Activated naive CD4-positive, alpha-beta T cell treated with anti-CD3 and anti-CD28 coated beads for 36 hours (primary cell): ENCODE measurements at places on chromosomes 6 and 20. TPM values are rescaled to one million over a fixed set of nuclear protein-coding genes. Genes with fewer than 3 reads are reported as not detected.

ACTL10 gene
- total RNA-seq: 0.96 TPM

DNA sequence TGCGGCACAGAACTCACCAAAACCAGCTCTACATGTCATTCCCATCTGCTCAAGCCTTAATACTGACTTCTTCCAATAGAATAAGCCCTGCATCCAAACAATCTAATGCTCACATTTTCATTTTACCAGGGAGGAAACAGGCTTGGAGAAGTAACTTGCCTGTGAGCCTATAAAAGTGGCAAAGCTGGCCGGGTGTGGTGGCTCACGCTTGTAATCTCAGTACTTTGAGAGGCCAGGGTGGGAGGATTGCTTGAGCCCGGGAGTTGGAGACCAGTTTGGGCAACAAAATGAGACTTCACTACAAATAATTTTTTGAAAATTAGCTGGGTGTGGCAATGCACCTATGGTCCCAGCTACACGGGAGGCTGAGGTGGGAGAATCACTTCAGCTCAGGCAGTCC lies 133.7 kb downstream of the LY86 start:
- no peak overlapping the region for H3K27ac ChIP-seq
- peaks cover 12% of the 10 kb centered on the region for H3K4me1 ChIP-seq
- H3K4me3 ChIP-seq: no peak overlapping the region
- no peak for DNase-seq
- no peaks in the 10 kb centered on the region for H3K36me3 ChIP-seq

- no peak for DNase-seq
- H3K36me3 ChIP-seq: no peaks in the 10 kb centered on the region
- H3K4me1 ChIP-seq: no peaks in the 10 kb centered on the region
- H3K4me3 ChIP-seq: no peak overlapping the region
- H3K27ac ChIP-seq: no peak overlapping the region
Measured at GRCh38 chr6:156587071-156587470, 190.1 kb upstream of the ARID1B start.

GSTA4 gene
- 21.6 TPM for total RNA-seq

GHRH gene
- not detected for total RNA-seq

GRCh38 chr6:110363748-110364147 lies 5.6 kb upstream of the METTL24 start:
- no peak overlapping the region for H3K4me3 ChIP-seq
- no peak for DNase-seq
- H3K36me3 ChIP-seq: no peaks in the 10 kb centered on the region

TSBP1 gene
- not detected for total RNA-seq

GSTA2 gene
- not detected for total RNA-seq

GRCh38 chr6:16377470-16377869 lies 139.1 kb downstream of the GMPR start:
- no peak overlapping the region for H3K4me3 ChIP-seq
- no peaks in the 10 kb centered on the region for H3K27me3 ChIP-seq
- H3K4me1 ChIP-seq: no peaks in the 10 kb centered on the region
- no peak for DNase-seq

DNA sequence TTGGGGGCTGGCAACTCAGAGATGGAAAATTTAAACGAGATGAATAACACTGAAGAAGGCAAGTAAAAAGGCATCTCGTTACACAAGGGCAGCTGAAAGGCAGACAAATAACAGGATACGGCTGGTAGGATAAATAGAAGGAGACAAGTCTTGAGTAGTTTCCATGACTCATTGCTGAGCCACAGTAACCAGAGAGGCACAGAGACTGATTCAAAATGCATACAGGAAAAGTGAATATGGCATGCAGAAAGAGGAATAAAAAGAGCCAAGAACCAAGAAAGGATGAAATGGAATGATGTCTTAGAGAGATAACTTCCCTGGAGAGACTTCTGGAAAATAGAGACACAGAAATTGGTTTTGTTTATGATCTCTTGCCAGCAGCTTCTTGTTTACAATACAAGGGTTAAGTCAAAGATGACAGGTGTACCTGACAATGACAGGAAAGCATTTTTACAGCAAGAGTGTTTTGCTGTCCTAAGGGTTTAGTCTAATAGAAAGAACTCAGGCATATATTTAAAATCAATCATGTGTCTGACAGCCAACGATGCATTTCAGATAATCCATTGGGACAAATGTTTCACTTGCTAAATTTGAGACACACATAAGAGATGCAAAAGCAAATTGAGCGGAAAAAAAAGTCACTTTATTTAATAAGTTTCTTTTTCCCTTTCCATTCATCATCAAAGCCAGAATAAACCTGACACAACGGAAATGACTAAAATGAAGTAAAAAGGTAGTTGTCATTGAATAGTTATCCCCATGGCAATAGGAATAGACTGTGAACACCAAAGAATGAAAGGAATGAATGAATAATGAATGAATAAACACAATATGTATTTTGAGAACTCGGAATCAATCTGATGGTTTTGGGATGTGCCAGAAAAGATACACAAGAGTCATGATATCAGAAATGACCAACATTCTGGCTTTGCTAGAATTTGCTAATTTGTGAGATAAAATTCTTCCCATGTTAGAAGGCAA lies 68.0 kb upstream of the KCNQ5 start:
- no peak overlapping the region for H3K4me3 ChIP-seq
- peak overlapping the region; percentile 22 for H3K27ac ChIP-seq
- H3K4me1 ChIP-seq: peaks cover 15% of the 10 kb centered on the region
- no peaks in the 10 kb centered on the region for H3K36me3 ChIP-seq
- no peaks in the 10 kb centered on the region for H3K27me3 ChIP-seq

C20orf144 gene
- 0.15 TPM for total RNA-seq

DNA sequence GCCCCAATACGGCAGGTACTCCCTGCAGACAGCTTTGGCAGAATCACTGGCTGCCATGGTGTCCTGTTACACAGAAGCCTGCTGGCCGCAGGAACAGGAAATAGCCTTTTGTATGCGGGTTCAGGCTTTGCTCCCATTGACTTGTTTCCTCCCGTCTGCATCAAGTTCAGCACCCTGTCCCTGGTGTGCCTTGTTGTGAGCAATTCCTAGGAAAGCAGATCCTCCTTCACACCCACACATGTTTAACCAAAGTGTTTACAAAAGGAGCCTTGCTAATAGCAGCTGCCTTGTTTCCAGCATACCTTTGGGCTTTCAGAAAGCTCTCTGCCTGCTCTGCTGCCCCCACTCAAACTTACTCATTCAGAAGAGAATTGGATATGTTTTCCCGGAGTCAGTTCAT lies 127.2 kb upstream of the SUPT3H start:
- H3K27ac ChIP-seq: no peak overlapping the region
- no peak for DNase-seq
- peaks cover 11% of the 10 kb centered on the region for H3K4me1 ChIP-seq
- peaks cover 12% of the 10 kb centered on the region for H3K36me3 ChIP-seq
- H3K27me3 ChIP-seq: no peaks in the 10 kb centered on the region

SLC22A2 gene
- not detected for total RNA-seq

GRCh38 chr20:51193066-51193772 lies 170.3 kb upstream of the KCNG1 start:
- DNase-seq: no peak
- H3K36me3 ChIP-seq: no peaks in the 10 kb centered on the region
- H3K27me3 ChIP-seq: peaks cover 2% of the 10 kb centered on the region
- no peak overlapping the region for H3K4me3 ChIP-seq

- no peak overlapping the region for H3K27ac ChIP-seq
- H3K4me1 ChIP-seq: no peaks in the 10 kb centered on the region
- H3K27me3 ChIP-seq: no peaks in the 10 kb centered on the region
- peaks cover 5% of the 10 kb centered on the region for H3K36me3 ChIP-seq
Measured at GRCh38 chr6:29602564-29603361, 17.8 kb downstream of the OR2H2 start.

DNA sequence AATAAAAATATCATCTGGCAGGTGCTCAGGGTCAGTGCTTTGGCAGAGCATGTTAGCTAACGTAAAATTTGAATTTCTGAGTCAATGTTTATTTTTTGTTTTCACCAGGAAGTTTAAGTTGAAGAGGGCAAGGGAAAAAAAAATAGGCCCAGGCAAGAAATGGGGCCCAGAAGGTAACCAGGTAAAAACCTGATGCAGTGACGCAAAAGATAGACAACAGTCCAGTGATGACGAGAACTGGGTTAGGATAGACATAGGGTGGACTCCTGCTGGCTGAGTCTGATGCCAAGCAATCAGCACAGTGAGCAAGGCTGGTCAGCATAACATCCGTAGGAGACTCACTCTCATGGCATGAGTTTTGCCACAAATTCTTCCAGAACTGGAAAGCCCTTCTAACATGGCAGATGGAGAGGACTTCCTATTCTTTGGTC lies 42.2 kb downstream of the ZHX3 start:
- H3K4me3 ChIP-seq: no peak overlapping the region
- no peaks in the 10 kb centered on the region for H3K36me3 ChIP-seq
- H3K27me3 ChIP-seq: no peaks in the 10 kb centered on the region

PGC gene
- not detected for total RNA-seq

DNA sequence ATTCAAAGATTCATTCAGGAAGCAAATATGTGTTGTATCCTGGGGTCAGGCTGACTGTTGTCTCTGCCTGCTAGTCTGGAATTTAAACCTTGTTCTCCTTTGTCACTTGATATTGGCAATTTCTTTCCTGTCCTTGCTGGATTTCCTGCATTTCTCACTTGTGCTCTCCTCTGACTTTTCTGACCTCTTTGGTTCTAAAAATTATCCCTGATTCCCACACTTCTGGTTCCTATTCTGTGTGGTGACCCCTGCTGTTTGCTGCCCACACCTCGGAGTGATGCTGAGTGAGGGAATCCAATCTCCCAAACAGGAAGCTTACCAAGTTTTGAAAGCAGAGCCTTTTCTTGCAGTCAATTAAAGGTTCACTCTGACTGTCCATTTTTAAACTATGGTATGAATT lies 345.3 kb downstream of the CDKAL1 start:
- DNase-seq: no peak
- H3K4me1 ChIP-seq: peaks cover 9% of the 10 kb centered on the region
- peaks cover 46% of the 10 kb centered on the region for H3K36me3 ChIP-seq
- H3K27ac ChIP-seq: no peak overlapping the region

PI3 gene
- not detected for total RNA-seq

ENPP3 gene
- 1.2 TPM for total RNA-seq

- no peaks in the 10 kb centered on the region for H3K4me1 ChIP-seq
- no peak for DNase-seq
- H3K36me3 ChIP-seq: no peaks in the 10 kb centered on the region
- H3K27ac ChIP-seq: no peak overlapping the region
Measured at GRCh38 chr20:40488401-40488800, 200.6 kb downstream of the MAFB start.

DNA sequence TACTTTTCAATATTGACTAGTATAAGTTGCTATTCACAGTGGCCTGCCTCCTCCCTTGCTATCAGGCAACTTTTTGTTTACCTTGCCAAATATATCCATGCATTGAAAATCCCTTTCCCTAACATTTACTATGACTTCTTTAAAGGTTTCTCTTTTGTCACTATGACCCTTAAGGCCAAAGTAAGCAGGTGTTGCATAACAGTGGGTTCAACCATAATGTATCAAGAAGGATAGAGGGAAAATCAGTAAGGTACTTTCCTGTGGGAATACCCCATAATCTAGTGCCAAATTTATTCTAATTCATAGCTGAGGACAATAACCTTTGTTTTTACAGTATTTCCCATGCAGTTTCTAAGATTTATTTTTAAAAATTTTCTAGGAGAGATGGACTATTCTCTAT lies 527.6 kb downstream of the CDKAL1 start:
- H3K4me3 ChIP-seq: no peak overlapping the region
- H3K27ac ChIP-seq: no peak overlapping the region
- H3K36me3 ChIP-seq: peaks cover 39% of the 10 kb centered on the region
- no peak for DNase-seq

DNA sequence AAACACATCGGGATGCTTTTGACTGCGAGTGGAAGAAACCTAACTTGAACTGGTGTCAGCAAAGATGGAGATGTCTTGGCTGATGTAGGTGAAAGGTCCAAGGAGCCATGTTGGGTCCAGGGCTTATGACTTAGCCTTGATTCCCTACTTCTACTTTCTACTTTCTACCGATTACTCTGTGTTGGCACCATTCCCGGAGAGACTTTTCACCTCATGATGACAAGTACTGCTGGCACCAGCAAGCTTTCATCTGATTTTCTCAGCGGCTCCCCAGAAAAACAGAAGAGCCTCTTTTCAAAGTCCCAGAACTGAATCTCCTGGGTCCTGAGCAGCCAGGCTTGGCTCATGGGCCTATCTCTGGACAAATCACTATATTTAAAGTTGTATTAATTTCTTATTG lies 4.9 kb upstream of the EDN3 start:
- no peak overlapping the region for H3K27ac ChIP-seq
- H3K36me3 ChIP-seq: no peaks in the 10 kb centered on the region
- H3K27me3 ChIP-seq: peaks cover 11% of the 10 kb centered on the region
- H3K4me3 ChIP-seq: no peak overlapping the region
- no peaks in the 10 kb centered on the region for H3K4me1 ChIP-seq

RHAG gene
- not detected for total RNA-seq

SYNE1 gene
- total RNA-seq: 24.0 TPM

- H3K4me1 ChIP-seq: peaks cover under 1% of the 10 kb centered on the region
- no peak overlapping the region for H3K4me3 ChIP-seq
- peaks cover 29% of the 10 kb centered on the region for H3K27me3 ChIP-seq
Measured at GRCh38 chr20:37562695-37563480, 35.2 kb upstream of the BLCAP start.

GRCh38 chr6:83536034-83536646 lies 23.8 kb downstream of the PRSS35 start:
- H3K4me1 ChIP-seq: no peaks in the 10 kb centered on the region
- no peaks in the 10 kb centered on the region for H3K36me3 ChIP-seq
- peaks cover 4% of the 10 kb centered on the region for H3K27me3 ChIP-seq
- peak; percentile 67 for DNase-seq
- H3K4me3 ChIP-seq: no peak overlapping the region

DNA sequence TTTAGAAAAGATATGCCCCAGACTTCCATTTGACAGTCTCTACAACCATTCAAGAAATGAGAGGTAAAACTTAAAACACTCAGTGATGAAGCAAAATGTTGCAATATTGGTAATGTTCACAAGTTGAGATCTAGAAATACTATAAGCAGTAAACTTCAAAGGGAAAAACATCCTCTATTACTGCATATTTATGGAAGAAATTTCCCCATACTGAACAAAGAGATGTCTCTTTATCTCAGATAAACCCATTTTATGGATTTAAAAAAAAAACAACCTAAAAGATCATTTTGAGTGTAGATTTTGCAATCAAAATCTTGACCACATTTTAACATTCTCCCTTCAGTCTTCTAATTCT lies 177.8 kb upstream of the TAB2 start:
- DNase-seq: no peak
- peak overlapping the region; percentile 94 for H3K27ac ChIP-seq
- peaks cover 42% of the 10 kb centered on the region for H3K4me1 ChIP-seq

METTL24 gene
- total RNA-seq: not detected
